ENCODE measurements at places on chromosomes 6 and 20.

- DNase-seq = no peak
Measured at GRCh38 chr6:26109772-26110171, 22.5 kb downstream of the HFE start.

DNA sequence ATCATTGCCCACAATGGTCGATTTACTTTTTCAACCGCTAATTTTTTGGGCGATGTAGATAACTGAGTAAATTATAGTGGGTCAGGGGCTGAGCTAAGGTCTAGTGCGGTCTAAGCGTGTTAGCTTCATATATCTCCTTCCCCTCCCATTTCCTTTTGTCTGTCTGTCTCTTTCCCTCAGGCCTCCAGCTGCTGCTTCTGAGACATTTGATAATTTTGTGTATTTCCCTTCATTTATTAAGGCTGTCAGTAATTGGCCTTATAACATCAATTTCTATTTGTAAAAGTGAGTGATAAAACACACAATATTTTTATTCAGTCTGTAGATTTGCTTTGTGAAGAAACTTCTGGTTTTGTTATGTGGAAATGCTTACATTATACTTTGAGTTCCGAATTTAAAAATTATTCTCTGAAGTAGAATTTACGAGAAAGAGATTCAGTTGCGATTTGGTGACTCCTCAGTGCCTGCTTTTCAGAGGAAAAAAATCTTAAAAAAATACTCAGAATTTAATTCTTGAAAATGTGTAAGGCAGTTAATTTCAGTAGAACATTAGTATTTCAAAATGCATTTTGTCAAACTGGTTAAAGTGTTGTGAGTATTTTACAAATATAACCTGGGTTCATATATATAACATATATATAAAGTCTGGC, 1.4 kb downstream of the TMEM170B start:
- DNase-seq = no peak

GRCh38 chr6:159788753-159789376, 537 bp downstream of the TCP1 start:
- peak; percentile 64 for DNase-seq

DNA sequence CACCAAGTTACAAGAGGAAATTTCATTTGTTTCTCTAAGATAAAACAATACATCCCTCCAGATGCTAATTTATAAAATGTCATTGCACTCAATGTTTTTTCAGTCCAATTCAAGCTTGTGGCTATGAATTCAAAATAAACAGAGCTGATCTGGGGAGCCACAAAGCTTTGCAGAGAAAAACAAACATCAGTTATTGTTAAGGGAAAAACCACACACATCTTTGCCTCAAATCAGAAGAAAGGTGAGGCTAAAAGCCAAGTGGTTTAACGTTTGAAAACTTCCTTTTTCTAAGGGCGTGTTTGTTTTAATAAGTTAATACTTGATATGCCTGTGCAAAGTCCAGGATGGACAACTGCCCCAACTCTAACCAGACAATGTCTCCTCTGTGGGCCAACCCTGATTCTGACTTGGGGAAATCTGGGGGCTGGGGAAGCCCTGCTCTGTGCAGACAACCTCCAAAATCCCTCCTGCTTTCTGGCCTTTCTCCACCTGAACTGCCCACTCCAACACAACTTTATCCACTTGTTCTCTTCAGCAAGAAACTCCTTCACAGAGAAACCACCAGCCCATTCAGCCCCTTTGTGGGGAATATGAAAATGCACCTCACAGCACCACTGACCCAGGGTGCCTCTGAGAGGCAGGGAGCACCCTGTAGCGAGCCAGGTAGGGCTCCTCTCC, 44.6 kb upstream of the NT5E start:
- no peak for DNase-seq

- DNase-seq = no peak
Measured at GRCh38 chr20:10357061-10357708, 76.8 kb downstream of the MKKS start.

- DNase-seq = no peak
Measured at GRCh38 chr6:163085861-163086623, 328.5 kb upstream of the QKI start.

DNA sequence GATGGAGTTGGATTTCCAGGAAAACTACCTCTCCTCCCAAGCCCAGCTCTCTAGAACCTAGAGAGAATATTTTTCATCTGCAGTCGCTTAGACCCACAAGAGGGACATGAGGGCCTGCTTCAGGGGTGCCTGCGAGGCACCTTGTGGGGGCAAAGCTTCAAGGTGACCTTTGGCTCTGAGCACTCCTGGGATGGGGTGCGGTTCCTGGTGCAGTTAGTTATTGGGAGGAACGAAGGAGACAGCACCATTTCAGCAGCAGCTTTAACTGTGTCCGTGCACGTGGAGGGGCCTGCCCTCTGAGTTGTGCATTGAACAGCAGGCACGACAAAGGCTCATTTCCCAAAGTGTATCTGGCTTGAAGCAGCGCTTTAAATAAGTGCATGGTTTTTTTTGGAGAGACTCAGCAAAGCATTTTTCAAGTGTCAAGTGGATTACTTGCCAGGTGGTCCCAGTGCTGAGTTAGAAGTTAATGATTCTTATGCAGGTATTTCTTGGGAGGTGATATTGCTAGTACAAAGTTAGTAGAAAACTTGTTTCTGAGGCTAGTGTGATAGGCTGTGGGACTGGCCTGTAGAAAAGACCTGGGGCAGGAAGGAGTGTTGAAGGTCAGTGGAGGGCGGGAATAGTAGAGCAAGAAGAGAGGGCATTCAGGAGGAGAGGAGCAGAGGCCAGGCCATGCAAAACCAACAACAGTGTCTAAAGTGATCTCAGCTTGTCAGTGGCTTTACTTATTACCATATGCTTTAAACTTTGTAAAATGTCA, 3.8 kb downstream of the IGF2R start:
- DNase-seq = no peak

- no peak for DNase-seq
Measured at GRCh38 chr6:98576791-98577190, 257.6 kb upstream of the POU3F2 start.

DNA sequence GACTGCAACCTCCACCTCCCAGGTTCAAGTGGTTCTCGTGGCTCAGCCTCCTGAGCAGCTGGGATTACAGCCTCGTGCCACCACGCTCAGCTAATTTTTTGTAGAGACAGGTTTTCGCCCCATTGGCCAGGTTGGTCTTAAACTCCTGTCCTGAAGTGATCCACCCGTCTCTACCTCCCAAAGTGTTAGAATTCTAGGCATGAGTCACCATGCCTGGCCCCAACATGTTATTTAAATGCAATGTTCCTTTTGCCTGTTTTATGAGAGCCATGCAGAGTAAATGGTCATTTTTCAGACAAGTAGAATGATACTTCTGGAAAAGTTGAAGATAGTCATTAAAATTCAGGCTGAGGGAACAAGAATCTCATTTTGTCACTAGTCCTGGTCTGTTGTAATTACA, 43.8 kb upstream of the RPS6KA2 start:
- DNase-seq = no peak

- no peak for DNase-seq
Measured at GRCh38 chr6:100112855-100113508, 119.0 kb upstream of the MCHR2 start.

GRCh38 chr6:5833120-5833519, 173.6 kb downstream of the NRN1 start:
- no peak for DNase-seq

DNA sequence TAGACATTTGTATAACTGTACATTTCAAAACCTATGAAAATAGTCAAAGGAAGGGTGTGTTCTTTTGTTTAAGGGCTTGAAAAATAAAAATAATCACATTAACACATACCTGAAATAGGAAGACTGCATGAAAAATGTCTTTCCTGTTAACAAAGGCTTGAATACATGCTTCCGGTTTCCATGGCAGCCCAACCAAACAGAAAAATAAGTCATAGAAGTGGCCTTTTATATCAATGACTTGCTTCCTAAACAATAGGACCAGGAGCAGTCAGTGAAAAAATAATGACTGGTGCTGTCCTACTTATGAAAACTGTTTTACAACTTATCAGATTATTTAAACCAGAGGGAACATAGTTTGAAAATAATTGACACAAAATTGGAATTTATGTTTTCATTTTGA, 412.6 kb upstream of the PLCB4 start:
- no peak for DNase-seq

GRCh38 chr6:64074981-64075380, 439.4 kb downstream of the PHF3 start:
- no peak for DNase-seq

DNA sequence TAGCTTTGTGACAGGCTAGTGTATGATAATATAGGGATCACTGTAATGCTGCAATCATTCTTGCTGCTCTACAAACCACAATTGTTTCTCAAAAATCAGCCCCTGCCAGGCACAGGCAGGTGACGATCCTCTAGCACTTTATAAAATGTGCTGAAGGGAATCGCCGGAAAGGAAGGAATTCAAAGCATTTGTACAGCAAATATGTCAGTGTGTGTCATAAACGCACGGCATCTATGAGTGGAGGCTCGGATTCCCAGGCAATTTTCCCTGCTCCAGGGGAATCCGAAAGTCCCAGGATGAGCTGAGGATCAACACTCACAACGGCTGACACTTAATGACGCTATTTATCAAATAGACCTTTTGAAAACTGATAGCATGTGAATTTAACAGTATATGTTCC, 1.4 kb downstream of the PHACTR1 start:
- DNase-seq = no peak

DNA sequence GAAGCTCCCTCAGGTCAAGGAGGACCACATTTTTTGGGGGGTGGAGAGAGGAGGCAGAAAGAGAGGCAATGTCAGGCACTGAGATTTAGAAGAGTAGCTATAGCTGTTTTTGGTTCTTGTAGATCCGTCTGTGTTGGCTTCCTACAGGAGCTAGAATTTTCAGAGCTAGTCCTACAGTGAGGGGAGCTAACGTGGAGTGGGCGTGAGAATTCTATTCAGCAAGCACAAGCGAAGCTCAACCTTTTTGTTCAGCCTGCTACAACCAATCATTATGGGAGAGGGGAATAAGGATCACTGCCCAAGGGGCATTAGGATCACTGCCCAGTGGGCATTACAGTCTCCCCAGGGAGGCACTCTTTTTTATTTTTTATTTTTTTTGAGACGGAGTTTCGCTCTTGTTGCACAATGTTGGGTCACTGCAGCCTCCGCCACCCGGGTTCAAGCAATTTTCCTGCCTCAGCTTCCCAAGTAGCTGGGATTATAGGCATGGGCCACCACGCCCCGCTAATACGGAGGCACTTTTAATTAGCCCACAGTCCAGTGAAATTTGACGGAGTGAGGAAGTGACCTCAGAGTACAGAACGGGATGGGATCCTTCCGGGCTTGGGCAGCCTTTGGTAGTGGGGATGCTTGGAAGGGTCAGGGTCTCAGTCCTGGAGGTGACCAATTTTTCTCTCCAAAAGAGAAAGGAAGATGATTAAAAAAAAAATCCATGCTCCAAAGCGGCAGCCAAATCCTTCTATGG, 1.1 kb upstream of the PANK2 start:
- DNase-seq = no peak

DNA sequence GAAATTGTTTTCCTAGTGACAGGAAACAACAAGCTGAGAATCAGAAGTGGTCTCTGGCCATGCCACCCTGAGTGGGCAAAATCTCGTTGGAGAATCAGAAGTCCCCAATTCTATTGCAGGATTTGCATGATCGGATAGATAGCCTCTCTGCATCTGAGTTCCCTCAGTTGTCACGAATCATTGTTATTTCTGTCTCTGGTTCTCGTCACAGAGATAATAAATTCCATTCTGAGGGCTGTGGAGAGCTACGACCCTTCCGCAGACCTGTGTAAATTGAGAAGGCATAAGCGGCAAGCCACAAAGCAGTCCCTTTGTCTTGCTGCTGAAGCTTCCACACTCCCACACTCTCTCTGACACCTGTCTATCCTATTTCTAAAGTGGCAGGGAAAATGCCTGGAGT, 102.4 kb upstream of the CNR1 start:
- no peak for DNase-seq

- DNase-seq = no peak
Measured at GRCh38 chr6:111474106-111474505, 8.9 kb downstream of the REV3L start.

DNA sequence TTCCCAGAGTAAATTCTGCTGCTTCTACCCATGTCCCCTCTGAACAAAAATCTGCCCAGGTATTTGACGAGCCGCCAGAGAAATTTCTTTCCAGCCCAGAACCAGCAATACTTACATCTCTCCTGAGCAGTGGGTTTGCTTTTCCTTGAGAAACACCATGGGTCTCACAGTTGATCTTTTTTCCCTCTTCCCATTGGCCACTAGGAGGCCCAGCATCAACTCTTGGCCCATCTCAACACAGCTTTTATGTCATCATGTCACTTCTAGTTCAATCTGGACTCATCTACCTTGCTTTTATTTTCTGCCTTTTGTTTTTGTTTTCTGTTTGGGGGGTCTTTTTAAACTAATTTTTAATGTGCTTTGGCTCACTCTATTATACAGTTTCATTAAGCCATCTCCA, 18.8 kb downstream of the MAFB start:
- DNase-seq = no peak

GRCh38 chr6:44608175-44608574, 220.7 kb downstream of the CDC5L start:
- DNase-seq = no peak

GRCh38 chr20:48722737-48723191, 105.0 kb downstream of the PREX1 start:
- no peak for DNase-seq

GRCh38 chr6:108091288-108091687, 16.7 kb upstream of the OSTM1 start:
- no peak for DNase-seq

GRCh38 chr6:136398453-136398852, 108.8 kb upstream of the BCLAF1 start:
- no peak for DNase-seq

DNA sequence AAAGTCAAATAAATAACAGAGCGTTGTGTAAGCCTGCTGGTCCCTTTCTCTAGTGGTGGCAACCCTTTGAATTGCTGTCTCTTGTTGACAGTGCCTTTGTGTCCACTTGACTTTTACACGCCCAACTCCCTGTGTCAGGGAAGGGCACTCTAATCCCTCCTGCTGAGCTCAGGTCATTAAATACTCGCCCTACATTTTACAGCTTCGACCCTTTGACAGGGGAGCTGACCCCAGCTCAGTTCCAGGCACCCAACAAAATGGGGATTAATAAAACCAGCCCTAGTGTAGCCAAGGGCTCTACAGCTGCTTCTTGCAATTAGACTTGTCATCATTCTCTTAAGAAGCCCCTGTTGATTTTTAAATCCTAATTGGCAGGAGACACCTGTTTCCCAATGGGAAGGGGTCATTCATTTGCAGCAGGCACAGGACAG, 308.2 kb downstream of the EYA4 start:
- no peak for DNase-seq

GRCh38 chr20:25739615-25740320, 43.1 kb upstream of the ZNF337 start:
- no peak for DNase-seq

DNA sequence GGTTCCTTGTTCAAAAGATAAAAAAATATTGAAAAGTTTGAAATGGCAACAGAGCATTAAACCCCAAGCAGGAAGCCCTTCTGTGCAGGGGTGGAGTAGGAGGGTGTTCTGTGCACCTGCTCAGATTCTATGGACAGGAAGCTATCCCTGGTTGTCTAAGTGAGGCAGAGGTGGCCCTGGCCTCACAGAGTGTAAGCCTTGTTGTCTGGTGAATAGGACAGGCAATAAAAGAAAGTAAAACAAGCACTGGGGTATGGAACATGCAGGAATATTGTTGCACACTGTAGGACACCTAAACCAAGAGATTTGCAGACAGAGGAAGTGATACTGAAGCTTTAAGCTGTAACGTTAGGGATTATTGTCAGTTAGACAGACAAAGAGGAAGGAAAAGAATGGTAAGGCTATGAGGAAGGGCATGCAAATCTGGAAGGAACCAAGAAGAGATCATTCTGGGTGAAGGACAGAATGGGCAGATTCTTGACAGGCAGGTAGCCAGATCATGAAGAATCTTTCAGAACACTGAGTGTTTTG, 66.8 kb downstream of the TBC1D7 start:
- no peak for DNase-seq

GRCh38 chr6:51129043-51129442, 310.4 kb downstream of the TFAP2B start:
- DNase-seq = no peak

Data from endothelial cell (in vitro differentiated cells).